ENCODE measurements at places on chromosomes 1 and 21.

GRCh38 chr1:180360333-180361075 is 130.4 kb downstream of the LHX4 start:
- no peak for DNase-seq

- no peak for DNase-seq
Measured at GRCh38 chr21:45264146-45264911, 23.4 kb downstream of the POFUT2 start.

DNA sequence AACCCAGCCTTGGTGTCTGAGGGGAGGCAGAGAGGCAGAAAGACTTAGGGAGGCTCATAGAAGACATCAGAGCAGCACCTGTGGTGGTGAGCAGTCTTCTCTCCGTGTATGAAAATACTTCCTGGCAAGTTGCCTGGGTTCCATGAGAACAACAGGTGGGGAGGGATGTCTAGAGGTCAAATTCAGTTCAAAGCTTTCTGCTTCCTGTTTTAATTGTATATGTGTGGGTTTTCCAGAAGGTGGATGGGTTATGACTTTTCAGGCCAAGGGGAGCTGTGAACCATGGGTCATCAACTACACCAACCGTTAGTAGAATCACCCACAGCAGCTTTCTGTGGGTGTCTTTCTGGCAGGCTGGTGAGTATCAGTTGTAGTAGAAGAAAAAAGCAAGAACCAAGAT is 4.1 kb upstream of the FCRL2 start:
- DNase-seq = no peak

- DNase-seq = no peak
Measured at GRCh38 chr1:151799179-151800022, 5.8 kb downstream of the LINGO4 start.

GRCh38 chr1:240126821-240127220 is 35.1 kb downstream of the FMN2 start:
- no peak for DNase-seq

GRCh38 chr1:150543500-150544143 is 5.6 kb upstream of the ADAMTSL4 start:
- DNase-seq = peak; percentile 74

DNA sequence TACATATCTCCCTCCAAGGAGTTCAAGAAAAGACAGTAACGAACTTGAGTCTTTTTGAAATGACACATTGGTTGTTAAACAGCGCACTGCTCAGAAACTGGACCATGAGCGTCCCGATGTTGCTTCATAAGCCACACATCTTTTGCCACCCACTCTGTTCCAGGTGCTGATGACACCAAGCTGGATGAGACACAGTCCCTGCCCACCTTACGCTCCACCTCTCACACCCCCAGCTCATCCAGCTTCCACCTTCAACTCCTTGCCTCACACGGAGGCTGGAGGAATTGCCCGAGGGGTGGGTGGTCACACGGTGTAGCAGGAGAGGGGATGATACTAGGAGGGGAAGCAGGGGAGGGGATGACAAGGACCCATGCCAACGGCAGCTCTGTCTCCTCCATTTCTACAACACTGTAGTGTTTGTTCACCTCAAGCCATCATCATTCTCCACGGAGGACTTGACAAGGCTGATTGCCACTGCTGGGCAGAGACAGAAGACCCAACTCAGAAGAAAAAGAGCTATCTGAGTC is 148.5 kb upstream of the TNR start:
- DNase-seq = no peak

- DNase-seq = peak; percentile 49
Measured at GRCh38 chr1:230167419-230167852, 100.4 kb downstream of the GALNT2 start.

- DNase-seq = no peak
Measured at GRCh38 chr1:10687251-10687651, 109.2 kb downstream of the CASZ1 start.

GRCh38 chr1:152071123-152071522 is 17.7 kb downstream of the TCHHL1 start:
- DNase-seq = no peak

DNA sequence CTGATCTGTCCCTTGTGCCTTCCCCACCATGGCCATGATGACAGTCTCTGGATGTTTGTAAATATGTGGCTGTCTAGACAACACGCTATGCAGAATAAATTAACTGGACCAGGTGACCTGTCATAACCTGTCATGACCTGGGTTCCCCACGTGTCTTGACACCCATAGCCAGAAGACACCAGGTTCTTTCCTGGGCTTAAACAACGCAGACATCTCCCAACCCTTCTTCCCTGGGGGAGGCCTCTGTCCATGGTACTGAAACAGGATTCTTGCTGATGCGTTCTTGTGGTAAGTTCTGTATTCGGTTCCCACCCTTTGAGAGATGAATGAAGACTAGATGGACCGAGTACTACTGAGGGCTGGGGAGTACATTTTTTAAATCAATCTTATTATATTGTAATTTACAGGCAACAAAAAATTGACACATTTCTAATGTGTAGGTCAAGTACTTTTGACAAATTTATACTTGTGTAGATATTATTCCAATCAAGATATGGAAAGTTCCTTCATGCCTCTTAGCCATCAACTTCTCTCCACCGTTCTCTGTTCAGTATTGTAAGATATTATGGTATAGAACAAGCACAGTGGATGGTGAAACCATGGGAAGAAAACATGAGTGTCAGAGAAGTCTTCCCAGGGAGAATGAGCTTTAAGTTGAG is 738.8 kb downstream of the PTPRU start:
- peak; percentile 5 for DNase-seq

DNA sequence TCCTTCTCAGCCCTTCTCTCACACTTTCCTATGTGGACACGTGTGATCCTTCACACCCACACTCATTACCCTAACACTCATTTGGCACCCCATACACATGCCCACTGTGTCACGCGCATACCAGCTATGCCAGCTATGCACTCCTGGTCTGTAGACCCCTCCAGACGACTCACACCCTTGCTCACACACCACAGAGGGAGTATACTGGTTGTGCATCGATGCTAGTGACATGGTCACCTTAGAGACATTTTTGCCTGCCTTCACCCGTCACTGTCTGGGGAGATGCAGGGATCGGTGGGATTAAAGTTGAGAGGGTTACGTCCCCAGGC is 8.3 kb upstream of the PPM1J start:
- DNase-seq = no peak

- DNase-seq = no peak
Measured at GRCh38 chr1:78408810-78409209, 82.0 kb upstream of the PTGFR start.

GRCh38 chr21:34732388-34732821 is 63.6 kb downstream of the CLIC6 start:
- no peak for DNase-seq

DNA sequence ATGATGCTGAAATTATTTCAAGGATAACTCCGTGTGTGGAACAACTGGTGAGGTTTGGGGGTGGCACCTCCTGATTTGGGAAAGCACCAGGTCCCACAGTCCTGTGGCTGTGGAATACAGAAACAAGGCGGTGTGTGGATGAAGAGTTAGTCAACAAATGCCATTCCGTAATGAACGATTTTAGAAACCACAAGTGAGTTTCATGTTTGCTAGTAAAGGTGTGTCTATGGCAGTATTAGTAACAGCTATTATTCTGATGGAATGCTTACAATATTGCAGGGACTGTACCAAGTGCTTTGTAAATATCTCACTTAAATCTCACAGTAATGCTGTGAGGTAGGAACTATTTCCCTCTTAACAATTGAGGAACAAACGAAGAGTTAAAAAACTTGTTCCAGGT is 53.8 kb downstream of the B3GALNT2 start:
- no peak for DNase-seq

DNA sequence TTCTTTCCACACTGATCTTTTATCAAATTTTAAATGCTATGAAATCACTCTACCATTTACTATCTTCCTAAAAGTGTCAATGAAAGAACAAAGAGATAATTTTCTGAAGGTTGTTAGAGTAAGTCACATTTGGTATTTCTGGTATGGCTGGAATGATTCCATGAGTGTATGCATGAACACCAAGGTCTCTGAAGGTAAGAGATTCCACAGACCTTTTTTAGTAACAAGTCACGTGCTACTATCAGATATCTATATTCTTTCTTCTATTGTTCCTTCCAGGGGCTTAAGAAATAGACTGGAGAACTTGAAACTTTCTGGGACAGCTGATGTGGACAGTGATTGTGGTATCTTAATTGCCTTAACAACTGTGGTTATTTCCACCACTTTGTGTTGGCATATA is 265.0 kb downstream of the SDCCAG8 start:
- peak; percentile 13 for DNase-seq

- no peak for DNase-seq
Measured at GRCh38 chr1:101976161-101976560, 20.6 kb downstream of the OLFM3 start.

- DNase-seq = no peak
Measured at GRCh38 chr1:189205863-189206262, 1271.8 kb downstream of the BRINP3 start.

GRCh38 chr1:14698314-14698713 is 99.8 kb downstream of the KAZN start:
- DNase-seq = no peak

- DNase-seq = peak; percentile 10
Measured at GRCh38 chr1:18256282-18257235, 149.0 kb downstream of the IGSF21 start.

- DNase-seq = no peak
Measured at GRCh38 chr1:33872683-33873082, 8.8 kb downstream of the HMGB4 start.

DNA sequence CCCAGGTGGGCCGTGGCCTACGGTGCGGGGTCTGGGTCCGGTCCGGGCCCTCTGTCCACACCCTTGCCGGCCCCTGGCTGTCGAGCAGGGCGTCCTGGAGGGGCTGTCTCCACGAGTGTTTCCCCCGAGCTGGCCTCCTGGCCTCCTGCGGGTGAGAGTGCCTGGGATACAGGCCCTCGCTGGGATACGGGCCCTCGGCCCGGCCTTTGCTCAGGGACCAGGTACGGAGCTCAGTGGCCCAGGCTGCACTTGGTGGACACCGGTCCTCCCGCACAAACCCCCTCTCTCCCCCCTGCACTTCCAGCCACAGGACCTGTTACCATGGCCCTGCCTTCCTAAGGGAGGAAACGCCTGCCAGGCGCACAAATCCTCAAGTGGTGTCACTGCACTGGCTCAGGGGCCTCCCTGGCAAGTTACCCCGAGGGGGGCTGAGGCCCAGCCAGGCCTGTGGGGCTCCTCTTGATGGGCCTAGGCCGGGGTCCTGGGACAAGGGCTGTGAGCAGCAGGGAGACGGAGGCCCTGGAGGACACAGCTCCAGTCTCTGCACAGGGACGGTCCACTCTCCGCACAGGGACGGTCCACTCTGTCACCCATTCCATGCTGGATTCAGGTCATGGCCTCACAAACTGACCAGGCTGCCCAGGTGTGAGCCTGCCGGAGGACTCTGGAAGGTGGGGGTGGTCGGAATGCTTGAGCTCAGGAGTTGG is 18.2 kb upstream of the RNF223 start:
- DNase-seq = no peak

DNA sequence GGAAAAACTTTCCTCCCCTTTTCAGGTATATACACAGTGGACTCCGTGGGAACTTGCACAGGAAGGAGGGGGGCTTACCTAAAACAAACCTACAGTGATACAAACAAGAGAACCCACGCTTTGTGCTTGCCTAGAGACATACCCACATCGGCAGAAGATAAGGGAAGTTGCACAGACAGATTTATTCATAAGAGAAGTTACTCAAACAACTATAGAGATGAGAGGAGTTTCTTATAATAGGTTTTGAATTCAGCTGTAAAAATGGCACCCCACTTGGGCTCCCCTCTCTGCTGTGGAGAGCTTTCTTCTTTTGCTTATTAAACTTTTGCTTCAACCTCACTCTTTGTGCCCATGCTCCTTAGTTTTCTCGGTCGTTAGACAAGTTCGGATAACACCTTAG is 1.8 kb upstream of the DUSP12 start:
- no peak for DNase-seq

- DNase-seq = no peak
Measured at GRCh38 chr1:233819042-233819441, 85.4 kb upstream of the SLC35F3 start.

GRCh38 chr1:21206117-21206516 is 29.4 kb upstream of the EIF4G3 start:
- no peak for DNase-seq

DNA sequence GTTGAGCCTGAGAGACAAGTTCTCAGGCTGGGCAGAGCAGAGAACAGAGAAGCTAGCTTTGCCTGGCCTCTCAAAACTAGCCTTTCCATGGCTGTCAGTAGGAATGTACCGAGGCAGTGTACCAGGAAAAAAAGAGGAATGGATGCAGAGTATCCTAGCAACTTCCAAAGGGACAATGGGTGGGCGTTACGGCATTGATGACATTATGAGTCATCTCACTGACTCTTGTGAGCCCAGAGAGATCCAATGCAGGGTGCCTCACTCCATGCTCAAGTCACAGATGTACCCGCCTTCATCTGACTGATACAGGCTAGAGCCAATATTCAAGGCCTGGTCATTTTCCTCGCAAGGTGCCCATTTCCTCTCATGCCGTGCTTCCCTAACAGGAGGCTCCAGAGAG is 51.4 kb upstream of the C8B start:
- peak; percentile 14 for DNase-seq

DNA sequence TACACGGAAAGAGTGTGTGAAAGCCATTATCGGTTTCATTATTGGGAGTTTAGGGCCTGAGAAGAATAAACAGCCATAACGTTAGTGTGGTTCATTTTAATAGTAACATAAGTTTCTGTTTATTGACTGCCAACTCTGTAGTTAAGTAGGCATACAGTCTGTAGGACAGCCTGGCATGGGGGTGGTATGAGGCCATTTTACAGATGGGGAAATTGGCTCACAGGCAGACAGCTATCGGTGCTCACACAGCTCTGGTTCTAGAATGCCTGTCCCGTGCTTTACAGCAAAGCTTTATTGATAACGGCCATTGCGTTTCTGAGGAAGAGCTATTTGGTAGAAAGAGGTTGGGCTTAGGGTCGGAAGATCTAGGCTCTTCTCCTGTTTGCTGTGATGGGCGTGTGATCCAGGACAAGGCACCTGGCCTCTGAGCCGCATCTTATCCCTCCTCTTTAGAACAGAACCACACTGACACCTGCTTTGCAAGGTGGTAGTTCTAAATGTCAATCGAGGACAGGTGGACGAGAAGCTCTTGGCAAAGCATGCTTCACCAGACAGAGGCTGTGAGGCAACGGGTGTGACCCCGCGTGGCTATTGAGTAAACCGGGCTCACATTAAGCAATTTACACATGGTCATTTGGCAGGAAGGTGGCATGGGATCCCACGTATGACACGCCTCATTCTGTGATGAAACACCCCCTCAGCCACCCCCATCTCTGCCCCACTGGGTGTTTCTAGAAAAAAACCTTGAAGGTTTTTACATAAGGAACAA is 14.9 kb downstream of the ETS2 start:
- no peak for DNase-seq

DNA sequence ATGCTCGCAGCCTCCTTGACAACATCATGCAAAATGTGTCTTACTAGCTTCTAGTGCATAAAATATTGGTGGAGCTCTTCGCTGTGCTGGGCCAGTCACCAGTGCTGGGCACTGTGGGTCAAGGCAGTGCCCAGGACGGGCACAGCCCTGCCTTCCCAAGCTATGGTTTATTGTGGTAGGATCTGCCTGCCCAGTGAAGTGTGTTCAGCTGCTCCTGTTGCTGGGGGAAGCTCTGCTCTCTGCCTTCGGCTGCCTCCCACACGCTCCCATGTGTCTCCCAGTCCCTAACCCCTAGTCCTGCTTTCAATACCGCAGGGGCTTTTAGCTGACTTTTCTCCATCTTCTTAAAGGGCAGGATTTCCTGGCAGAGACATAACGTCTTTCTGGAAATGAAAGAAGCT is 15.7 kb downstream of the EPHX1 start:
- DNase-seq = no peak

GRCh38 chr21:19123525-19123924 is 719.9 kb upstream of the TMPRSS15 start:
- no peak for DNase-seq

All from HepG2 (cell line).